ENCODE measurements at places on chromosomes 6 and 20.

GRCh38 chr6:114039841-114040240 lies 68.9 kb upstream of the HDAC2 start:
- DNase-seq, result no peak
- H3K4me1 ChIP-seq, result no peaks in the 10 kb centered on the region
- H3K4me3 ChIP-seq, result no peak overlapping the region
- no peak overlapping the region for H3K27ac ChIP-seq
- H3K27me3 ChIP-seq, result peaks cover 8% of the 10 kb centered on the region

- H3K27me3 ChIP-seq, result no peaks in the 10 kb centered on the region
- DNase-seq, result no peak
- H3K4me3 ChIP-seq, result no peak overlapping the region
- H3K4me1 ChIP-seq, result peaks cover 4% of the 10 kb centered on the region
- H3K36me3 ChIP-seq, result peaks cover 12% of the 10 kb centered on the region
- H3K27ac ChIP-seq, result no peak overlapping the region
Measured at GRCh38 chr20:4703281-4703676, 18.4 kb upstream of the PRND start.

DNA sequence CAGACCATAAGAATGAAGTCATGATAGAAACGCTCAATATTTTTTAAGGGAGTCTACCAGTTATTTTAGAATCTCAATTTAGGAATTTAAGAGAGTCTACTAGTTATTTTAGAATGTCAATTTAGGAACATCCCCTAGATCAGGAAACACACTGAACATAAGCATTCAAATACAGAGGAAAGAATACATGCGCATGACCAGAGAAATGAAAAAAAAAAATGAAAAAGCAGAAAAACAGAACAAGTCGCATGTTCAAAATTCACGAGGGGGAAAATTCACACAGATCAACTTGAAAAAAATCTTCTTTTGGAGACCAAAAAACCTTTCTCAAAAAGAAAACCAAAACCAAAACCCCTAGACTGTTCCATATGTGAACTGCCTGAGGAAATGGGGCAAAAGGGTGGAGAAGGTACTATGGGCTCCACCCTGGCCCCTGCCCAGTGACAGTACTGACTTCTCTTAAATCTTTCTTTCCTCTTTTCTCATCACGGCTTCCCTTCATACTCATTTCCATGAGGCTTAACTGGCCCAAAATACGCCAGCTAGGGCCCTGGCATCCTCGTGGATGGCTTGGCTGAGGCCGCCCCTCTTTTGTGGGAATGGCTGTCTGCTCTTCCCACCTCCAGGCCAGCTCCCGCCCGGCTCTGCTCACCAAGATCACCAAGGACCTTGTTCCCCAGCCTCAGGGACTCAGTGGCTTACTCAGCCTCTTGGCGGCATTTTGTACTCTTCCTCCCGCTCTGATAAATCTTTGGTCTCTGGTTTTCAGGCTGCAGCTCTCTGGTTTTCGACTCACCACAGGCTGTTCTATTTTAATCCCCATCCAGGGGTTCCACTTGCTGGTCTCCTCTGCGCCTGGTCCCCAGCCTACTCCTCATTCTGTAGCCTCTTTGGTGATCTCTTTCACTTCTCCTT lies 11.2 kb downstream of the ZBTB2 start:
- peak overlapping the region; percentile 83 for H3K4me3 ChIP-seq
- H3K36me3 ChIP-seq, result peaks cover 23% of the 10 kb centered on the region
- H3K27ac ChIP-seq, result peak overlapping the region; percentile 97
- peaks cover 63% of the 10 kb centered on the region for H3K4me1 ChIP-seq

DNA sequence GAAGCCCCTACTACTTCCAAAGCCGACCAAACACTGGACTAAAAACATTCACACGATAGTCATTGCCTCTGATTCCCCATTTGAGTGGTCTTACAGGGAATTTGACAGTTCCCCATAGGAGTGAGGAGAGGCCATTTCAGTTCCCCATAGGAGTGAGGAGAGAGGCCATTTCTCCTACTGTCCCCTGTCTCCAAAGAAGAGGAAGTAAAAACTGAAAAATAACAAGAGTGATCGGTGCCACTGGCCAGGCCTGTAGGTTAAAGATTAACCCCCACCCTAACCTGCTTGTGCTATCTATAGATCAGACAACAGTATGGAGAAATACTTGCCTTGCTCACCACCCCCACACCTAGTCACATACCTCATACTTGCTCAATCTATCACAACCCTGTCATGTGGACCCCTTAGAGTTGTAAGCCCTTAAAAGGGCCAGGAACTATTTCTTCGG lies 204.0 kb upstream of the MOCS1 start:
- DNase-seq, result no peak
- no peaks in the 10 kb centered on the region for H3K4me1 ChIP-seq
- H3K36me3 ChIP-seq, result no peaks in the 10 kb centered on the region
- H3K27me3 ChIP-seq, result peaks cover 9% of the 10 kb centered on the region

DNA sequence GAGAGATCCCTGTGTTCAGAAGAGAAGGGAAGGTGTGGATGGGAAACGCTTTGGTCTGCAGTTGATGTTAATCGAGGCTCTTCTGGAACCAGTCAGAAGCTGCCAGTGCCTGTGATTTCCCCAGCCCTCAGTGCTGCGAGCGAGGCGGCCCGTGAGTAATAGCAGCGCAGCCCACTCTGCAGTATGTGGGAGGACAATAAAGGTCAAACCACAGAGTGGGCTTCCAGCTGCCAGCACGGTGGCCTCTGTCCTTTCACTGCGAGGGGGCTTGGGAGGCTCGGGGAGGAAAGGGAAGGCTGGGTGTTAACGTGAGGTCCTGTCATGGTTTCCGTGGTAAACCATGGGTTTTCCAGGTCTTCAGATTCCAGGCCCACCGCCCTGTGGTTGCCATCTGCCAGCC lies 32.3 kb upstream of the TAGAP start:
- DNase-seq, result no peak
- peak overlapping the region; percentile 89 for H3K27ac ChIP-seq
- peaks cover 8% of the 10 kb centered on the region for H3K27me3 ChIP-seq

DNA sequence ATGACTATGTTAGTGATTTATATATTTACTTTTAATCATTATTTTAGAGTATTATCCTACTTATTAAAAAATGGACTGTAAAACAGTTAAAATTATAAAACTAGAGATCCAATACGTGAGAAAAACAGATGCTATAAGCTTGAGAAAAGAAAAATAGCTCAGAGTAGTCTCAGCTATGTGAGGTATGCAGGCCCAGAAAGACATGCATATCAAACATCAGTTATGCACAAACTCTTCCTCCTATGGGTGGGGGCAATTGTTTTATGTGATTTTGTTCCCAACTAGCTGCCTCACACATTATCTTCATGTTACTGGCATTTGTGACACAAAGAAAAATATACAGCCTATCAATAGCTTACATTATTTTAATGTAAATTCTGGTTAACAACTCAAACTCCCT lies 28.8 kb downstream of the RARS2 start:
- no peak for DNase-seq
- no peak overlapping the region for H3K27ac ChIP-seq
- H3K4me3 ChIP-seq, result no peak overlapping the region
- H3K27me3 ChIP-seq, result no peaks in the 10 kb centered on the region
- H3K36me3 ChIP-seq, result peaks cover 29% of the 10 kb centered on the region

Measured in effector memory CD8-positive, alpha-beta T cell (primary cell).